Activated T-helper 1 cell treated with anti-CD3 and anti-CD28 coated beads, Interleukin-12 subunit alpha, Interleukin-12 subunit beta, Interleukin-2, Interleukin-4 antibody, amounts not matched to agents 30 ng/mL and 10 ng/mL and 1 ng/mL, durations not matched to agents 14 hours and 24 hours and 36 hours (primary cell): ENCODE measurements at places on chromosomes 2 and 18. TPM values are rescaled to one million over a fixed set of nuclear protein-coding genes. Genes with fewer than 3 reads are reported as not detected.

GRCh38 chr2:141652308-141652707 is 478.5 kb downstream of the LRP1B start:
- DNase-seq: no peak

GRCh38 chr2:16244153-16244965 is 304.0 kb downstream of the MYCN start:
- no peak for DNase-seq

DNA sequence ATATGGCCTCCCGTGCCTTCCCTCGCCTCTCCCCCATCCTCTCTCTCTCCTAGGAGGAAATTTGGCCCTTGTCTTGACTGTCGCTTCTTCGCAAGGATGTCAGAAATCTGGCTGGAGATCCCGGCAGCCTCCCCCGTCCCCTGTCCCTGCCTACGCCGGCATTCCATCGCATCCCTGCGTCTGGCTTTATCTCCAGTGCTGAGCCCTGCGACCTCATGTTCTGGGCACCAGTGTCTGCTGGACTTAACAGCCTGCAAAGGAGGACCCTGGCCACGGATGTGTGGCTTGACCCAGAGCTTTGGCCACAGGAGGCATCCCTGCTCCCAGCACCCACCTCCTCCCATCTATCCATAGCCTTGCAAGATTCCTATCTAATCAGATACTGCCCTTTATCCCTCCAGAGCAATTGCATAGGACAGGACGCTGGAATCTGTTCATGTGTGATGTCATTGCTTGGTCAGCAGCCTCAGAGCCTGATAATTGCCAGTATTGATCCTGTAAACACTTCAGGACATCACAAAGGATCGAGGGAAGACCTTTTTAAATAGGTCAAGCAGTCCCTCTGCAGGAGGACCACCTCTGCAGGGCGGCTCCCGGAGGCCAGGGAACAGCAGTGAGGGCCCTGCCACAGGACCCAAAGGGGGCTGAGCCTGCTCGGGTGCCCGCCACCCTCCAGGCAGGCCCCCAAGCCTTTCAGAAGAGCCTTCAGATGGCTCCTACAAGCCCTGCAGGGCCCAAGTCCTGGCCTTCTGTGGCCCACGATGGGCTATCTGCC is 168.2 kb downstream of the TWIST2 start:
- no peak for DNase-seq

- no peak for DNase-seq
These were observed 11.0 kb upstream of the KYNU start for GRCh38 chr2:142866426-142866825.

DNA sequence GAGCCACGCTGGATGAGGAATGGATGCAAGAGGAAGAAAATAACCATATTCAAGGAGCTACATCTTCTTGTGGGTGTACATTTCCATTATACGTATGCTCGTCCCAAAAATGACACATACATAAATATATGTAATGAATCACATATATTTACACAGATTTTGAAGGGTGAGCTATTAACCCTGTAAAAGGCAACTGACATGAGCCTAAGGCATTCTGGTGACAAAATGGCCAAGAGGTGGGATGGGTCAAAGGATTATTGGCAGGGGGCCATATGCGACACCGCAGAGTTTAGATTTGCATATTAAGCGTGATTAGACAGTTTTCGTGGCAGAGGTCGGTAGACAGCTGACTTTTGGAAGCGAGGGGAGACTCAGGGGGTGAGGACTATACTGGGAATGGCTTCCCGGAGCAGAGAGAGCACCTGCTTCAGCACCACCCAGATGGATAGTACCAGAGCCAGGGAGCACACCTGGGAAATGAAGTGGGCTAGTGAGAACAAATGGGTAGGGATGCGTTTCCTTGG is 431 bp upstream of the CNRIP1 start:
- no peak for DNase-seq

The RTP5 gene
- total RNA-seq: not detected in 2 replicates

The ZEB2 gene
- 25.1 and 27.8 TPM in 2 replicates for total RNA-seq

DNA sequence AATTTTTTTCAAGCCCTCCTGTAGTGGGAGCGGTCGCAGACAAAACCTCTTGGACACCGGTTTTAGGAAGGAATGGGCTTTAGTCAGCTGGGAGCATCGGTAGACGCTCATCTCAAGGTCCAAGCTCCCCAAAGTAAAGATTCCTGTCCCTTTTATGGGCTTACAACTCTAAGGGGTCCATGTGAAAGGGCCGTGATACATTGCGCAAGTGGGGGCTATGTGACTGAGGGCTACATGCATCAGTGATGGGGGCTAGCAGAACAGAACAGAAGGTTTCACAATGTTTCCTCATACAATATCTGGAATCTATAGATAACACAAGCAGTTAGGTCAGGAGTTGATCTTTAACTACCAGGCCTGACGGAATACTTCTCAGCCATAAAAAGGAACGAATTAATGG is 62.5 kb downstream of the CAMKMT start:
- no peak for DNase-seq

The MPP4 gene
- not detected in 2 replicates for total RNA-seq

GRCh38 chr18:32549248-32550110 is 78.8 kb upstream of the GAREM1 start:
- DNase-seq: no peak

The SEC11C gene
- total RNA-seq: 147 and 148 TPM in 2 replicates

The UGT1A3 gene
- not detected in 2 replicates for total RNA-seq

DNA sequence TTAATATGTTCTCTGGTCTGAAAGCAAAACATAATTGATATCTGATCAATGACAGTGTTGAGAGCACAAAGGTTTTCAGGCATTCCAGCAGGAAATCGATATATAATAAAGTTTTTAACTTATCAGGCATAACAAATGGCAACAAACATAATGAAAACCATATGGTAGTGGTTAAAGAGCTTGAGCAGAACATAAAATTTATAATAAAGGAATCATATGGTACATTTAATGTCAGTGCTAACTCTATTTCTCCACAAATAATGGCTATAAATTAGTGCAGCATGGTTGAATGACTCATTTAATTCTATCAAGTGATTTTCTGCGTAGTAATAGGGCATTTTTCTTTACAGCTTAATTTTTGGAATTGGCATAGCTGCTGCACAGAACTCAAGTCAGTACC is 306.2 kb downstream of the FSIP2 start:
- no peak for DNase-seq

DNA sequence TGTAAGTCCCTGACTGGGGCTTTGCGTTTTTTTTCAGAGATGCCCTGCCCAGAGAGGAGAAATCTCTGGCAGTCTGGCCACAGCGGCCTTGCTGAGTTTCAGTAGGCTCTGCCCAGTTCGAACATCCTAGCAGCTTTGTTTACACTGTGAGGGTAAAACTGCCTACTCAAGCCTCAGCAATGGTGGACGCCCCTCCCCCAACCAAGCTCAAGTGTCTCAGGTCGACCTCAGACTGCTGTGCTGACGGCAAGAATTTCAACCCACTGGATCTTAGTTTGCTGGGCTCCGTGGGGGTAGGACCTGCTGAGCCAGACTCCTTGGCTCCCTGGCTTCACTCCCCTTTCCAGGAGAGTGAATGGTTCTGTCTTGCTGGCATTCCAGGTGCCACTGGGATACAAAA is 31.7 kb downstream of the L3MBTL4 start:
- no peak for DNase-seq
